ENCODE measurements at places on chromosomes 13 and 19. TPM values are rescaled to one million over a fixed set of nuclear protein-coding genes. Genes with fewer than 3 reads are reported as not detected.

The PRTN3 gene
- total RNA-seq, result not detected

The ZNF772 gene
- 3.2 TPM for total RNA-seq

The IL17D gene
- 3.5 TPM for total RNA-seq

The ZNF497 gene
- total RNA-seq, result not detected

The ZNF541 gene
- total RNA-seq, result 0.18 TPM

The FRY gene
- 20.0 TPM for total RNA-seq

The USHBP1 gene
- 4.5 TPM for total RNA-seq

The FAM174C gene
- total RNA-seq, result 23.7 TPM

- H3K27ac ChIP-seq, result no peak overlapping the region
- no peak overlapping the region for H3K4me3 ChIP-seq
- no peaks in the 10 kb centered on the region for H3K36me3 ChIP-seq
- H3K27me3 ChIP-seq, result no peaks in the 10 kb centered on the region
- no peaks in the 10 kb centered on the region for H3K4me1 ChIP-seq
These were observed 87.8 kb downstream of the KLF12 start for GRCh38 chr13:74046431-74046830.

GRCh38 chr13:65656740-65657329 is 1573.3 kb downstream of the PCDH9 start:
- H3K36me3 ChIP-seq, result no peaks in the 10 kb centered on the region
- no peaks in the 10 kb centered on the region for H3K4me1 ChIP-seq
- peak; percentile 32 for DNase-seq
- H3K4me3 ChIP-seq, result no peak overlapping the region
- H3K27ac ChIP-seq, result no peak overlapping the region
- H3K27me3 ChIP-seq, result no peaks in the 10 kb centered on the region

- H3K4me1 ChIP-seq, result no peaks in the 10 kb centered on the region
- H3K27ac ChIP-seq, result no peak overlapping the region
These were observed 172.7 kb downstream of the SPRY2 start for GRCh38 chr13:80168089-80168850.

- DNase-seq, result peak; percentile 97
- H3K36me3 ChIP-seq, result peaks cover 16% of the 10 kb centered on the region
- no peaks in the 10 kb centered on the region for H3K27me3 ChIP-seq
- peak within 1 kb of the TSS; percentile 80 for H3K4me3 ChIP-seq
- peak within 1 kb of the TSS; percentile 78 for H3K27ac ChIP-seq
These were observed at the start of gene EBPL for GRCh38 chr13:49690995-49691784. TSS of gene EBPL (minus strand) at chr13:49691486. CDS start at chr13:49691424, 62 bp downstream.

- peak; percentile 83 for DNase-seq
- H3K27ac ChIP-seq, result peak overlapping the region; percentile 78
- H3K4me3 ChIP-seq, result peak overlapping the region; percentile 50
- H3K27me3 ChIP-seq, result no peaks in the 10 kb centered on the region
- H3K4me1 ChIP-seq, result peaks cover 7% of the 10 kb centered on the region
These were observed 11.7 kb downstream of the CYTH2 start for GRCh38 chr19:48480558-48481500.

- peak overlapping the region; percentile 82 for H3K27ac ChIP-seq
- H3K36me3 ChIP-seq, result no peaks in the 10 kb centered on the region
- peak; percentile 83 for DNase-seq
- peaks cover 54% of the 10 kb centered on the region for H3K4me1 ChIP-seq
- peak overlapping the region; percentile 41 for H3K4me3 ChIP-seq
These were observed 7.6 kb downstream of the CAPN12 start for GRCh38 chr19:38736413-38737280.

GRCh38 chr19:17889609-17890214 is 18.0 kb downstream of the SLC5A5 start:
- H3K27me3 ChIP-seq, result no peaks in the 10 kb centered on the region
- H3K4me3 ChIP-seq, result no peak overlapping the region
- no peaks in the 10 kb centered on the region for H3K4me1 ChIP-seq
- no peaks in the 10 kb centered on the region for H3K36me3 ChIP-seq
- no peak overlapping the region for H3K27ac ChIP-seq

GRCh38 chr13:88627071-88627470 is 955.9 kb downstream of the SLITRK5 start:
- no peak for DNase-seq
- no peaks in the 10 kb centered on the region for H3K27me3 ChIP-seq
- no peaks in the 10 kb centered on the region for H3K36me3 ChIP-seq
- H3K4me1 ChIP-seq, result no peaks in the 10 kb centered on the region

DNA sequence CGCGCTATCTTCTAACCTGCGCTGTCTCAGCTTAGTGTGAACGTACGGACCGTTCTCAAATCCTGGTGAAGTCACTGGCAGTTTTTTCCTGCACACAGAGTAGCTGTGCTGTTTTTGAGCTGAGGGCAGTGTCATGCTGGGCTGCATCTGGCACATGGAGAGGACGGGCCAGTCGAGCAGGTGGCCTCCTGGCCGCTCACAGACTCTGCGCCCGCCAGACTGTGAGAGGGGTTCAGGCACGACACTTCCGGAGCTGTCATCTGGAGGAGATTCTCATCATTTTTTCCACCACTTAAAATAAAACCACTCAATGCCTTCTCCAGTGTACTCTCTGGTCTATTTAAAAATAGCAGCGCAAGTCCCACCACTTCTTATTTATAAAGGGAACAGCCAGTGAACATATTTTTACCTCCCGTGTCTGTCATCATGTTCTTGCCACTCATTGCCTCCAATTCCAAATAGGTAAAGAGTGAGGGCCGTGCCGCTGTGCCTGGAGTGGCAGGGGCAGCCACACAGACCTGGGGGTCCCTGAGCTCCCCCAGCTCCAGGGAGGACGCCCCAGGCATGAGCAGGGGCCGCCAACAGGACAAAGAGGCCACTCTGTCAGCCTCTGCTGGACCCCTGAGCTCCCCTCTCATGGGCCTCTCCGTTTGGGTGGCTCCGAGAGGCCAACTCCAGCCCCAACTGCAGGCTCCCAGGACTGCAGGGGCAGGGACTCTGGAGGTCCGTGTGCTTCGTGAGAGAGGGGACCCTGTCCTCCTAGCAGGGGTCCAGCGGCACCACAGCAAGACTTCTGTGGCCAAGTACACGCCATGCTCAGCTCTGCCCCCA is 36.9 kb upstream of the GRTP1 start:
- H3K27ac ChIP-seq, result peak overlapping the region; percentile 13
- H3K36me3 ChIP-seq, result no peaks in the 10 kb centered on the region
- no peak overlapping the region for H3K4me3 ChIP-seq
- DNase-seq, result no peak

GRCh38 chr19:28793391-28794168 is 419.4 kb downstream of the UQCRFS1 start:
- peaks cover 11% of the 10 kb centered on the region for H3K4me1 ChIP-seq
- DNase-seq, result peak; percentile 37
- H3K4me3 ChIP-seq, result peak overlapping the region; percentile 23
- H3K27ac ChIP-seq, result no peak overlapping the region
- H3K36me3 ChIP-seq, result no peaks in the 10 kb centered on the region
- H3K27me3 ChIP-seq, result peaks cover 53% of the 10 kb centered on the region

GRCh38 chr13:26051657-26052311 is at the start of gene SHISA2:
TSS of gene SHISA2 (minus strand) at chr13:26052016. CDS start at chr13:26050975, 1,041 bp downstream.
- H3K27me3 ChIP-seq, result peaks cover 40% of the 10 kb centered on the region
- peak within 1 kb of the TSS; percentile 69 for H3K4me3 ChIP-seq
- no peaks in the 10 kb centered on the region for H3K36me3 ChIP-seq
- H3K27ac ChIP-seq, result no peak within 1 kb of the TSS
- peaks cover 40% of the 10 kb centered on the region for H3K4me1 ChIP-seq
- DNase-seq, result peak; percentile 87

DNA sequence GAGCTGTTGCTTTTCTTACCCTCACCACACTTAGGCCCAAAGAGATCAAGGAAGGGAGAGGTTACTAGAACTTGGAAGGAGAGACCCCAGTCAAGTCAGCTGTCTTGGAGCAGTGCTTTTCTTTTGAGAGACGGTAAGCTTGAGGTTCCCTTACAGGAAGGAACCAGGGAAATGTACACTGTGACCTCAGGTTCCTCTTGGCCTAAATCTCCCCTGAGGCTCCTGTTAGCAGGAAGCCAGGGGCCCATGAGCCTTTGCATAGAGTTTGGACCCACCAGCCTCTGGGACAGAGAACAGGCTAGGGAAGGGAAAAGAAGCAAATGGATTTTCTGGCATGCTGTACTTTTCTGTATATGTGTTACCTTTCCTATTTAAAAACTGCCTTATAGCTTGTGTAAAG is 5.9 kb upstream of the GPR18 start:
- no peaks in the 10 kb centered on the region for H3K27me3 ChIP-seq
- DNase-seq, result no peak
- H3K36me3 ChIP-seq, result peaks cover 11% of the 10 kb centered on the region
- no peaks in the 10 kb centered on the region for H3K4me1 ChIP-seq
- no peak overlapping the region for H3K27ac ChIP-seq
- H3K4me3 ChIP-seq, result no peak overlapping the region

DNA sequence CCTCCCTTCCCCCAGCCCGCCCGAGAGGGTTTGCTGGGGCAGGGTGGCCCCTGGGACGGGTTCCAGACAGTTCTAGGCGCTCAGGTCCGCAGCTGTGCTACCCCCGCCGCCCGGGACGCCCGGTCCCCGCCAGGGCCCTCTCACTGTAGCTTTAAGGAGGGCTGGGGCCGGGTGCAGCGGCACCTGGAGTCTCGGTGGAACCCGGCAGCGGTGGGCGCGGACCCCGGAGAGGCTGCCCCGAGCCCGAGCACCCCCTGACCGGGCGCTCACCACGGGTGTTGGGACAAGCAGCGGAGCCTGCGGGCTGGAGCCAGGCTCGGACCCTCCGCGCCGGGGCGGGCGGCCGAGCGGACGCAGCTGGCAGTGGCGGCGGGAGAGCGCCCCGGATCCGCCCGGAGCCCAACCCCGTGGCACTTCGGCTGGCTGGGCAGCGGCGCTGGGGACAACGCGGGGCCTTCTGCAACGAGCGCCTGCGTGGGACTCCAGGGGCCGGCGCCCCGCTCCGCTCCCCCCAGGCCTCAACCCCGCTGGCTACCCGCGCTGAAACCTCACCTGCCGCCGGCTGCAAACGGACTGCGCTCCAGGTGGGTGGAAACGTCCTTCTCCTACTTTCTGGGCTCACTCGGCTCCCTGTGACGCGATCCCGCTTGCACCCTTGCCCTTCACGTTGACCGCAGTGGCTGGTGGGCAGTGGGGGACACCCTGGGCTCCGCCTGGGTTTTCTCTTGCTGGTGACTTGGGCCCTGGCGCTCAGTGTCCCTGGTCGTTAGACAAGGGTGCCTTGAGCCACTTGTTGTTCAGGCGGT is 81.1 kb downstream of the ZNF429 start:
- no peaks in the 10 kb centered on the region for H3K36me3 ChIP-seq
- peak overlapping the region; percentile 63 for H3K4me3 ChIP-seq
- H3K4me1 ChIP-seq, result peaks cover 28% of the 10 kb centered on the region
- H3K27me3 ChIP-seq, result peaks cover 9% of the 10 kb centered on the region
- H3K27ac ChIP-seq, result peak overlapping the region; percentile 41
- DNase-seq, result peak; percentile 38

Measured in stomach (tissue), 19 donors.